ENCODE measurements at places on chromosomes 12 and 14. TPM values are rescaled to one million over a fixed set of nuclear protein-coding genes. Genes with fewer than 3 reads are reported as not detected.

GRCh38 chr14:82365471-82365870 lies 831.8 kb upstream of the SEL1L start:
- no peaks in the 10 kb centered on the region for H3K27me3 ChIP-seq
- no peak overlapping the region for H3K27ac ChIP-seq
- no peak for DNase-seq
- no peaks in the 10 kb centered on the region for H3K4me1 ChIP-seq
- H3K36me3 ChIP-seq: no peaks in the 10 kb centered on the region

The CCDC175 gene
- total RNA-seq: 0.39 TPM

The EIF2S3B gene
- total RNA-seq: 0.45 TPM

The IRAK3 gene
- total RNA-seq: 2.4 TPM

- no peak overlapping the region for H3K4me3 ChIP-seq
- peaks cover 20% of the 10 kb centered on the region for H3K4me1 ChIP-seq
- peaks cover 13% of the 10 kb centered on the region for H3K36me3 ChIP-seq
- H3K27ac ChIP-seq: peak overlapping the region; percentile 86
- no peaks in the 10 kb centered on the region for H3K27me3 ChIP-seq
- no peak for DNase-seq
Measured at GRCh38 chr12:96919510-96920210, 12.6 kb downstream of the NEDD1 start.

GRCh38 chr14:49164074-49164473 lies 422.1 kb downstream of the RPS29 start:
- H3K36me3 ChIP-seq: no peaks in the 10 kb centered on the region
- no peaks in the 10 kb centered on the region for H3K27me3 ChIP-seq
- no peak for DNase-seq
- H3K4me3 ChIP-seq: no peak overlapping the region
- H3K27ac ChIP-seq: no peak overlapping the region
- H3K4me1 ChIP-seq: no peaks in the 10 kb centered on the region

The RBP5 gene
- total RNA-seq: not detected

- H3K36me3 ChIP-seq: no peaks in the 10 kb centered on the region
- no peak for DNase-seq
- no peak overlapping the region for H3K4me3 ChIP-seq
- H3K4me1 ChIP-seq: peaks cover 17% of the 10 kb centered on the region
Measured at GRCh38 chr14:76902591-76902990, 76.4 kb downstream of the LRRC74A start.

DNA sequence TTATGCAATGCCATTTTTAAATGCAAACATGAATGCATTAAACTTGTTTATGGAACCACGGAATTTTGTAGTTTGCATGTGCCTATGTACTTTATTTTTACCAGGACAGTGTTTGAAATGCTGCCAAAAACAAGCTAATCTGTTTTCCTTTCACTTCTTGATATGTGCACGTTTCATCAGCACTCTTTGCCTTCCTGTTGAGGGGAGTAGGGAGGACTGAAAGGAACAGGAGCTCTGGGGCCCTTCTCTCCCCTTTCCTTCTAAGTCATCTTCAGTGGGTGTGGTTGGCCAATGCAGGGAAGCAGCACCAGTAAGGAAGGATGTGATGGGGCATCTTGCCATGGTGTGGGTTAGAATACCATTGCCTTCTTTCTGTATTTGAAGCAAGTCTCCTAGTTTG lies 12.1 kb upstream of the PPP4R4 start:
- H3K4me1 ChIP-seq: peaks cover 58% of the 10 kb centered on the region
- H3K4me3 ChIP-seq: no peak overlapping the region
- no peak for DNase-seq
- H3K27ac ChIP-seq: peak overlapping the region; percentile 91

GRCh38 chr12:3251067-3251466 lies 173.9 kb downstream of the TSPAN9 start:
- H3K27ac ChIP-seq: no peak overlapping the region
- H3K4me3 ChIP-seq: no peak overlapping the region
- H3K27me3 ChIP-seq: peaks cover 50% of the 10 kb centered on the region
- DNase-seq: no peak
- H3K36me3 ChIP-seq: no peaks in the 10 kb centered on the region
- H3K4me1 ChIP-seq: peaks cover 12% of the 10 kb centered on the region

DNA sequence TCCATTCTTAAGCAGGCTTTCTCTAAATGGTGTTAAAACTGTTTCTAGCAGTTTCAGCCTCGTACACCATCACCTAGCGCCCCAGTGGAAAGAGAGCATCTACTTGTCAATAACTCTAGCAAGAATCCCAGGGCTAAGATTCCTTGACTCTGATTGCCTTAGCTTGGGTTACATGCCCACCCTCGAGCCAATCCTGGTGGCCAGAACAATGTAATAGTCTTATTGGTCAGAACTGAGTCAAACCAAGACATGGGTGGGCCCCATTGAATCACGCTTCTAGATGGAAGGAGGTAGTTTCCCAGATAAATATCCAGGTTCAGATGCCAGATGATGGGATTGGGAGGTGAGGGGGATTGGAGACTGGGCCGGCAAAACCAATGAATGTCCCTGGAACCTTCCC lies 55.9 kb upstream of the MED13L start:
- H3K27me3 ChIP-seq: peaks cover 10% of the 10 kb centered on the region
- no peak for DNase-seq
- peaks cover 5% of the 10 kb centered on the region for H3K4me1 ChIP-seq
- H3K27ac ChIP-seq: no peak overlapping the region

DNA sequence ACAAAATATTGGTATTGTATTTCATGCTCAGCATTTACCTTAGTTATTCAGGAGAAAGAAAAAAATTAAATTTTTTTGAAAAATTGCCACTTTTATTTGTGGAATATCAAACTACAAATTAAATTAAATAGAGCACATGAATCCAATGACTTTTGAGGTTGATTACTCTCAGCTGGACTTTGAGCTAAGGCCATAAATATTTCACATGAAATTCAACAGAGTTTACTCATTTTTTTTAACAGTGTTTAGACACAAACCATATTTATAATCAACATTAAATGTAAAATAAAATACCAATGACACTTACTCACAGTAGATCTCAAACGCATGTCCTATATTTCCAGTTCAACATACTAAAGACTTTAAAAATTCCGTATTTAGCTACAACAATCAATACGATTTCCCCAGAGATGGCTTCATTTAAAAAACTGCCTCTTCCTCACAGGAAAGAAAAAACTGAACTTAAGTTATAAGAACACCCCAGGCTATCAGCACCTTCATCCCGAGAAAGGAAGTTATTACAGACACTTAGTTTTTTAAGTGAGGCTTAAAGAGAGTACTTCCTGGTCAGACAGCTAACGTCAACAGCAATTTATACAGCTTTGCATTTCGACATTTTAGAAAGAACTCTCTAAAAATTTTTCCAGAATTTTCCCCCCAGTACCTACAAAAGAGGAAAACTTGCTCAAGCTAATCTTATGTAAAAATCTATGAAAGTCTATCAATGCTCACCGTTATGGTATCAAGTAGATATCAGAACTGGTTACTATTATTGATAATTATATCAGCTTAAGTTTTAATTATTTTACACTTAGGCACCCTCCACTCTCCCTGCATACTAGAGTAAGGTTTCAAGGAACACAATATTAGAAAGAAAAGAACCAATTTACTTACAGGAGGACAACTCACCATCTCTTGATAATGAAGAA lies 13.8 kb downstream of the TAOK3 start:
- H3K36me3 ChIP-seq: no peaks in the 10 kb centered on the region
- peak overlapping the region; percentile 90 for H3K27ac ChIP-seq
- DNase-seq: no peak
- H3K4me3 ChIP-seq: peak overlapping the region; percentile 92

The LIN7A gene
- total RNA-seq: 0.22 TPM

DNA sequence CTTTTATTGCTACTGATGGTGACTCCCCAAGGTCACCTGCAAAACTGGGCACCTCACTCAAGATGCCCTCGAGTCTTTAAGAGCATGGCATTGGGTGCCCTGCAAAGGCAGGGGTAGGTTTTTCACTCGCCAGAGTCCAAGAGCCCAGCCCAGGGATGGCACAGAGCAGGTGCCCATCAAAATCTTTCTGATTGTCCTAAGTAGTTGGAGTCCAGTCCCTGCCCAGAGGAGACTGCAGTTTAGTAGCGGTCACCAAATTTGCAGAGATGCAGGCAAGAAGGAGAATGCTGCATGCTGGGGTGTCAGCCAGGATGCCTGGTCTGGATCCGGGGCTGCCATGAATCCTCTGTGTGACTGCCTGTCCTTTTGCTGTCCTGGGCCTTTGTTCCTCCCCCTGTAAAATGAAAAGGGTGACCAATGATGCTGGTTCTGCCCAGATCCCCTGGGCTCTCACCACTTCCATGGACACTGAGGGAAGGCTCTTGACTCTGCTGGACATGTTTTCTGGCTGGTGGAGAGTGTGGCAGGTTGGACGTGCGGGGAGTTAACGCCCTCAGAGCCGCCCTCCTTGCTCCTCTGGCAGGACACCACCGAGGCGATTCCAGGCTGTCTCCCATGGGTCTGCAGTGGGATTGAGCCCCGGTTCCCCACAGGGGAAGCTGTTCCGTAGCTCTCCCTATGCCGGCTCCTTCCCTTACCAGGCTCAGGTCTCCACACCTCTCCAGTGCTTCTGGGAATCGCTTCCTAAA lies 41.3 kb downstream of the DLK1 start:
- H3K27me3 ChIP-seq: peaks cover 49% of the 10 kb centered on the region
- no peak overlapping the region for H3K4me3 ChIP-seq
- H3K27ac ChIP-seq: no peak overlapping the region
- H3K36me3 ChIP-seq: peaks cover 2% of the 10 kb centered on the region

DNA sequence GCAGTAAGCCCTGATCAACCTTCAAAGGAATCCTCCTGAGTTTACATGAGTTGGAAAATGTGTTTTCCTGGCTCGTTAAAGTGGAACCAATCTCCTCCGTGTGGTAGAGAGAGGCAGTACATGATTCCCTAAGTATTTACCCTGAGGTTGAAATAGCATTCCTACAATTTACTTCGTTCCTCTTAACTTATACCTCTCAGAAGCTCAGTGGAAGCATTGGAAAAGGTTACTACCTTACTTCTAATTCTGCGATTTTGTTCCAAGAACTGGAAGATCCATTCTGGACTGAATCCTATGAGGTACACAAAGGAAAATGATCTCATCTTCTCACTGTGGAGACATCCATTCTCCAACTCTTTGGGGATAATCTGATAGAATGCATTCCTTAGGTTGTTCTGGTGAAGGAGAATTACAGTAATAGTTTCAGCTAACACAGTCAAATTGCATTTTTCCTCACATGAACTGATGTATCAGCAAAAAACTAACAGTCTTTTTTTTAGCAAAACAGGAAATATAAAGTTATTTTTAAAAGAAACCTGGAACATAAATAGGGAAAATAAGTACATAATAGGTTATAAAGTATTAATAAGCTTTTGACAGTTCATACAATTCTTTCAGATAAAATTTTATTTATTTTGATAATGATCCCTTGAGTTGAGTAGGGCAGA lies 475.6 kb downstream of the PDZRN4 start:
- DNase-seq: no peak
- H3K27me3 ChIP-seq: no peaks in the 10 kb centered on the region
- no peaks in the 10 kb centered on the region for H3K4me1 ChIP-seq
- no peaks in the 10 kb centered on the region for H3K36me3 ChIP-seq

The SDS gene
- total RNA-seq: not detected

The CDCA3 gene
- 0.87 TPM for total RNA-seq

The MAPK1IP1L gene
- 176 TPM for total RNA-seq

- no peaks in the 10 kb centered on the region for H3K27me3 ChIP-seq
- H3K36me3 ChIP-seq: no peaks in the 10 kb centered on the region
- DNase-seq: no peak
- H3K4me1 ChIP-seq: no peaks in the 10 kb centered on the region
Measured at GRCh38 chr12:87336814-87337336, 692.3 kb downstream of the C12orf50 start.

- H3K4me1 ChIP-seq: no peaks in the 10 kb centered on the region
- no peak overlapping the region for H3K27ac ChIP-seq
- H3K27me3 ChIP-seq: peaks cover 12% of the 10 kb centered on the region
- no peak for DNase-seq
- H3K4me3 ChIP-seq: no peak overlapping the region
Measured at GRCh38 chr12:106663385-106663784, 80.6 kb downstream of the RFX4 start.

DNA sequence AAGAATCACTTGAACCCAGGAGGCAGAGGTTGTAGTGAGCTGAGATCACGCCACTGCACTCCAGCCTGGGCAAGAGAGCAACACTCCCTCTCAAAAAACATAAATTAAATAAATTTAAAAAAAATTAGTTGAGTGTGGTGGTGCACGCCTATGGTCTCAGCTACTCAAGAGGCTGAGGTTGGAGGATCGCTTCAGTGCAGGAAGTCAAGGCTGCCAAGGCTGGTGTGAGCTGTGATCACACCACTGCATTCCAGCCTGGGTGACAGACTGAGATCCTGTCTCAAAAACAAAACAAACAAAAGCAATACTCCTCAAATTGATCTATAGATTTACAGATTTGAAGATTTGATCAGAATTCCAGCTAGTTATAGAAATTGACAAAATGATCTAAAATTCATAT lies 92.7 kb upstream of the RESF1 start:
- H3K27ac ChIP-seq: no peak overlapping the region
- no peak for DNase-seq
- H3K27me3 ChIP-seq: no peaks in the 10 kb centered on the region
- no peaks in the 10 kb centered on the region for H3K4me1 ChIP-seq
- H3K4me3 ChIP-seq: no peak overlapping the region

GRCh38 chr12:13258717-13259119 lies 62.2 kb downstream of the EMP1 start:
- DNase-seq: no peak
- peaks cover 4% of the 10 kb centered on the region for H3K36me3 ChIP-seq
- peaks cover 8% of the 10 kb centered on the region for H3K4me1 ChIP-seq
- H3K27ac ChIP-seq: no peak overlapping the region
- no peak overlapping the region for H3K4me3 ChIP-seq
- H3K27me3 ChIP-seq: peaks cover 26% of the 10 kb centered on the region

DNA sequence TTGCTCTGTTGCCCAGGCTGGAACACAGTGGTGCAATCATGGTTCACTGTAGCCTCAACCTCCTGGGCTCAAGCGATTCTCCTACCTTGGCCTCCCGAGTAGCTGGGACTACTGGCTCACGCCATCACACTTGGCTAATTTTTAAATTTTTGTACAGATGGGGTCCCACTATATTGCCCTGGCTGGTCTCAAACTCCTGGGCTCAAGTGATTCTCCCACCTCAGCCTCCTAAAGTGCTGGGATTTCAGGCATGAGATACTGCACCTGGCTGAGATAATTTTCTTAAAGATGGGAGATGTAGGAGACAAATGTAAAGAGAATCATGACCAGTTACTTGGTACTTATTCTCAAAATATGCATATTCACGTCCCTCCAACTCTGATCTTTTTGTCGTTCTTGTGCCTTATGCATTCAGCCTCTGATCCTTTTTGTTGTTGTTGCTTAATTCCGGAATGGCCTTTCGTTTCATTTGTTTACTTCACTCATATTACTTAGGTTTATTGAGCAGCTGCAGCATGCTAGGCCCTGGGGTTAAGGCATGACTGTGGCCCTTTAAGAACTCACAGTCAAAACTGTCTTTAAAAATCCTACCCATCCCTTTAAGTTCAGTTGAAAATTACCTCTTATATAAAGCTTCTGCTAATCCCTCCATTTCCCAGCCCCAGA lies 8.9 kb downstream of the RBMS2 start:
- DNase-seq: no peak
- H3K27ac ChIP-seq: no peak overlapping the region
- H3K4me1 ChIP-seq: peaks cover under 1% of the 10 kb centered on the region
- H3K36me3 ChIP-seq: no peaks in the 10 kb centered on the region
- H3K27me3 ChIP-seq: no peaks in the 10 kb centered on the region
- no peak overlapping the region for H3K4me3 ChIP-seq
